ENCODE measurements at places on chromosomes 2 and 18.

GRCh38 chr2:241061275-241061674 lies 40.8 kb downstream of the MTERF4 start:
- no peak for DNase-seq

DNA sequence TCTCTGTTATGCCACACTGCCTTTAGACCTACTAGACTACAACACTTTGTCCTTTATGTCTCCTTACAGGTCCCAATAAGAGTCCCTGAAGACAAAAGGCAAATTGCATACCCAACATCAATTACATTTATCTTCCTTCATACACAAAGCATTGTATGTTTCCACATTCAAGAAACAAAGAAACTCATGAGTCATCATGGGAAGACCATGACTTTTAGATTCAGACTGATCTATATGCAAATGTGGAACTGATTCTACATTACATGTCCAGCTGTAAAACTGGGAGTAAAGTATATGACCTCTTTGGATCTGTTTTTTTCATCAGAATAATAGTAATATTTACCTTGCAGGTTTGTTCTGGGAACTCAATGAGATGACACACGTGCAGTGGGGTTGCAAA lies 25.2 kb upstream of the HNMT start:
- DNase-seq: no peak

- no peak for DNase-seq
Observed at GRCh38 chr2:47389692-47390091, 13.3 kb upstream of the MSH2 start.

- no peak for DNase-seq
Observed at GRCh38 chr18:35624146-35624545, 42.6 kb downstream of the GALNT1 start.

DNA sequence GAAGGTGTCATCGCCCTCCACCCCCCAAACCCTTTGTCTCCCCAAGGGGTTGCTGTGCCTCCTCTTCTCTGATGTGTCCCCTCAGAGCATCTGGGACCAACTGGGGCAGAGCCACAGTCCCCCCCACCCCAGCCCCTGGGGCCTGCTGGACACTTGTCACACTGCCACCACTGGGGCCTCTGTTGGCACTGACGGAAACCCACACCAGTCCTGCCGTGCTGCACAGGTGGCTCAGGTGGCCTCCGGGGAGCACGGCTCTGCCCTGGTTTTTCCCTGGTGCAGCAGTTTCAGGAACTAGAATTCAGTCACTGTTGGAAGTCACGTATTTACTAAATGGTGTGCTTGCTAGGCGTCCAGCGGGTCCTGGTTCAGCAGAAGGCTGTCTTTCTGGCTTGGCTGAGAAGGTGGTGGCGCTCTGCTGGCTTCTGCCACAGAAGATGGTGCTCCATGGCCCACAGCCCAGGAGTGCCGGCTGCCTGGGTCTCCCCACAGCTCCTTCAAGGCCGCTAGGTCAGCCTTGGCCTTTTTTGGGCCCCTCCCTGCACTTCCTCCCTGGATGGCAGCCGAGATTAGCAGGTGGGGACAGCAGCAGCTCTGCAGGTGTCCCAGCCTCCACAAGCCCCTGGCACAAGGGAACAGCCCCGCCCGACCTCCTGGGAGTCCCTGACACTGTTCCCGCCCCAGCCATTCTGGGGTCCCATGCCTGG lies 18.6 kb upstream of the KLHL30 start:
- DNase-seq: no peak

GRCh38 chr2:74740395-74740740 lies 86.3 kb downstream of the SEMA4F start:
- DNase-seq: no peak

- DNase-seq: no peak
Observed at GRCh38 chr2:181458871-181459270, 1.7 kb downstream of the ITGA4 start.

DNA sequence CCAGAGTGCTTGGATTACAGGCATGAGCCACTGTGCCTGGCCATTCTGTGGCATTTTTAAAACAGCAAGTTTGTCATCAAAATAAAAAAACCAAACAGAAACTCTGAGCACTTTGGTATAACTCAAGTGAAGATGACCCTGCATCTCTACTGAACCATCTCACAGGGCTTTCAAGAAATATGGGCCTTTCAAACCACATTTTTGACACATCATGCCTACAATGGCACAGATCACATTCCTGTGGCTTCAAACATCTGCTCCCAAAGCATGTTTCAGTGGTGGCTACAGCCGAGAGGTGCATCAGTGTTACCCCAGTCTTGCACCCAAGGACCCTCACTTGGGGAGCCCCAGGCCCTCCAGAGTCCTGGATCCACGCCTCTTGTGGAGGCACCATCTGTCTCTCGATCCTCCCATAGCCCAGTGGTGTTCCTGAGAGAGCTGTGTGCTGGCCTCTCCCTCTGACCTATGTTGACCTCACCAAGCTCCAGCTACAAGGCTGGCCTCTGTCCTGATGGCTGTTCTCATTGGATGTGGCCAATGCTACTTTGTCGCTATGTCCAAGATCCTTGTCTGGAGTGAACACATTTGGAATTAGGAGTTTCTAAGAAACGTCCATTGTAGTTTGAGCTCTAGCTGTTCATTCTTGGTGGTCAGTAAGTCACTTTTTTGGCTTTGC lies 55.2 kb upstream of the RALBP1 start:
- DNase-seq: no peak

DNA sequence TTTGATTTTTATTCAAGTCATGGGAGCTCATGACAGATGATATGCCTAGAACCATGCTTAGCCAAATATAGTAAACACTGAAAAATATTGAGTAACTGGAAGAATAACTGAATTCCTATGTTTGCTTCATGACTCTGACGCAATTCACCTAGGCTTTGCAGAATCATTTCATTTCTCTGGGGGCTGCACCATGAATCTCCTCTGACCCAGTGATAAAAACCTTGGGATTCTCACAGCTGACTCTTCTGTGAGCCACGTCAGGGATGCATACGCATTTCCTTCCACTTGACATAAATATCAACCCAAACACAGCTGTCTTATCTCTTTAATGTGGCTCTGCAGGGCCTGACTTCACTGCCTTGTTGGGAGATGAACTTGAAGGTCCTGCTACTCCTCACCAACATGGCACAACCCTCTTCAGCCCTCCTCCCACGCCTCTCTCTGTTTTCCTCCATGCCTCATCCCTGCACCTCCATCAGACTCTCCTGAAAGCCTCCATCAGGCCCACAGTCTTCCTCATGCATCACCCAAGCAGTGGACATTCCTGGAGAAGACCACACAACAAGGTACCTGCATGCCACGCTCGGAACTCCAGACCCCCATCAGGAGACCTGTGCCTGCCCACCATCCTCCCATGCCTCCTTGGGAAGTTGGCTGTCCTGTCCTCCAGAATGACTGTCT lies 29.8 kb downstream of the COL6A3 start:
- DNase-seq: no peak

GRCh38 chr2:225140723-225141122 lies 98.5 kb upstream of the DOCK10 start:
- no peak for DNase-seq

GRCh38 chr2:203621981-203622515 lies 84.4 kb upstream of the CD28 start:
- DNase-seq: no peak

DNA sequence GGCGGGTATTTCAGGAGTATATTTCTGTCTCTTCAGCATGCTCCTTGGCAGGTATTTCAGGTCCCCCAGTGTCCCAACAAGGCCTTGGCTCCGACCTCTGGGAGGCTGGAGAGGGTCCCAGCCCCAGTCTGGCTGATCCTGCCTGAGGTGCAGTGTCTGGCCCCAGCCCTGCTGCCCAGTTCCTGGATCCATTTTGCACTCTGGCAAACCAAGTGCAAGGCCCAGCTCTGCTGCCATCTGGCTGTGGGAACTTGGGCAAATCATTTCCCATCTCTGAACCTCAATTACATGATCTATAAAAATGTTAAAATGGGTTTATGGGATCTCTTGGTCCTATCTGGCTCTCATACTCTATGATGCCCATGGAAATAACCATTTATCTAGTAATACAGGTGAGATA lies 63.6 kb downstream of the ZBTB7C start:
- DNase-seq: no peak

GRCh38 chr18:8504880-8505435 lies 104.3 kb upstream of the RAB12 start:
- no peak for DNase-seq

- no peak for DNase-seq
Observed at GRCh38 chr2:10428924-10429323, 19.2 kb downstream of the ODC1 start.

DNA sequence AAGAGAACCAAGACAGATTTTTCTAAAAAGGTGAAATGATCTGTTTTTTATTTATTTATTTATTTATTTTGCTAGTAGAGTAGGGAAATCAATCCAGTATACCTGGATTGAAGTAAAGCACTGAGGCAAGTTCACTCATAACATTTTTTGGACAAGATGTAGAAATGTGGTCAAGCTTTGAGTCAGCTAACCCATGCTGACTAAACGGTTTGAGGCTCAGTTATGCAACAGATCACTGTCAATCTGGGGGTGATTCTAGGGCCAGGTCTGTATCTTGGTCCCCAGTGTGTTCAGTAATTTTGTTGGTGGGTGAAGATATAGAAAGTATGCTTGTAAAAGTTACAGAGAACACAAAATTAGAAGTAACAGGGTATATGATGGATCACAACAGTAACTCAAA lies 60.2 kb downstream of the RMDN2 start:
- no peak for DNase-seq

DNA sequence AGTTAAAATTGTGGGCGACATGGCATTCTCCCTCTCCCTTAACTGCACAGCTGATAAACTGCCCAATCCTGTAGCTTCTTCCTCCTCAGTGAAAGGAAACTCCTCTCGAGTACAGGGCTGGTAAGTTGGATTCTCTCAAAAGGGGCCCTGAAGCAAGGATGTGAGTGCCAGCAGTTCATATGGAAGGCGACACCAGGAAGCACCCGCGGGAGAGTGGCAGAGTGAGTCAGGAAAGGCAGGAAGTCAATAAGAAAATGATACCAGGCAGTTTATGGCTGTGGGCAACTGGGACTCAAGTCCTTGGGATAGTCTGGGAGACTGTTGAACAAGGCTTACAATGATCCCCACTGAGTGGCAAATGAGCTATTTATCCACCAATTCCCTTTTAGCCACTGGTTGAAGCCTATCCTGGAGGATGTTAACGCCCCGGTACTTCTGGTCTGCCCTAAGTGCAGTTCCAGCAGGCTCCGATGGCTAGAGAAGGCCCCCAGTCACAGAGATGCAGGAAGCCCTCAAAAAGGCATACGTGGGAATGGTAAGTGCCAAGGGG lies 34.8 kb downstream of the ABHD3 start:
- no peak for DNase-seq

- DNase-seq: no peak
Observed at GRCh38 chr18:28905509-28905908, 728.6 kb upstream of the CDH2 start.

GRCh38 chr2:234420408-234420807 lies 76.5 kb downstream of the ARL4C start:
- no peak for DNase-seq

DNA sequence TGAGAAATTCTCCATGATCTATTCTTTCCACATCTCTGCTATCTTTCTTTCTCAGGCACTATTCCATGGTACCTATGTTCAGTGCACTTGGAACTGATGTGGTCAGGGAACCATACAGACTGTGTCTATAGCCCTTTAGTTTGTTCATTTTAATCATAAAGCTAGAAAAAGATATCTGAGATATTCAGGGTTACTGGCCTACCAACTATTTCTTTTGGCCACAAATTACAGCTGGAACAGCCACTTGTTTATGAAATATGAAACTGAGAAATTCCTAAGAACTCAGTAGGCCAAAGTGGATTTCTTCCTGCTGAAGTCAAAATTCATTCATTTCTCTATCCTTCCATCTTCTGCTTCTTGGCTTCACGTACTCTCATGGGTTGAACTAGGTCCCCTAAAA lies 22.8 kb upstream of the LYPD1 start:
- no peak for DNase-seq

DNA sequence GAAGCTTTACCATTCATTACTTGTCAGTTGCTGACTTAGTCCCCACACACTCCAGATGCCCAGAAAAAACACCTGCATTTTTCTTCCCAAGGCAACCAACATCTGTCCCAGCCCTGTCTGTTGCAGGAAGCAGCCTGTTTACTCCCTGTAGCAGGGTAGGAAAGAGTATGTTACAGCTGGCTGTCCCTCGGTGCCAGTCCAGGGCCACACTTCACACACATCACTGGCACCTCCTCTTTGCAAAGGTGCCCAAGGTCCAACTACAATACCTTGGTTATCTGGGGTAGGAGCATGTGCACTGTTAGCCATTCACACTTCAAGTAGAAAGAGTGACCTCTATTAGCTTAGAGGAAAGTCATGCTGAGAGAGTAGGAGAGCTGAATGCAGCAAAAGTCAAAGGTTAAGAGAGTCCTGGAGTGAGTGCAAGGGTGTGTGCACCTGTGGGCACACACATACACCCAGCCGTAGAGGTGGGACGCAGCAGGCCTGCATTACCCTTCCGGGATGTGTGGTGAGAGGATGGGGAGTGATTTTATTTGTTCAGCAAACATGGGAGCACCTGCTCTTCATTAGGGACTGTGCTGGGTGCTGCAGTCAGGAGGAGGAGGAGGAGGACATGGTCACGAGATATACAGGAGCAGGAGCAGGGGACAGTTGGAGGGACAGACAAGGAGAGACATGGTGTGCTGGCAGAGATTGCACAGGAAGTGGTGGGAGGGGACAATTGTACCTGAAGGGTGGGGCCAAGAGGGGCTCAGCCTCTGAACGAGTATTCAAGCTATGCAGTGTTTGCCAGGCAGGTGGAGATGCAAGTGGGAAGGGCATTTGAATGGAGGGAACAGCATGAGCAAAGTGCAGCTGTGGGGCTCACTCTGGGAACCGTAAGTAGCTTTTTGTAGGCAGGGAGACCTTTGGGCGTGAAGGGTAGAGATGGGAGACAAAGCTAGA lies 69.8 kb downstream of the TSN start:
- DNase-seq: no peak

DNA sequence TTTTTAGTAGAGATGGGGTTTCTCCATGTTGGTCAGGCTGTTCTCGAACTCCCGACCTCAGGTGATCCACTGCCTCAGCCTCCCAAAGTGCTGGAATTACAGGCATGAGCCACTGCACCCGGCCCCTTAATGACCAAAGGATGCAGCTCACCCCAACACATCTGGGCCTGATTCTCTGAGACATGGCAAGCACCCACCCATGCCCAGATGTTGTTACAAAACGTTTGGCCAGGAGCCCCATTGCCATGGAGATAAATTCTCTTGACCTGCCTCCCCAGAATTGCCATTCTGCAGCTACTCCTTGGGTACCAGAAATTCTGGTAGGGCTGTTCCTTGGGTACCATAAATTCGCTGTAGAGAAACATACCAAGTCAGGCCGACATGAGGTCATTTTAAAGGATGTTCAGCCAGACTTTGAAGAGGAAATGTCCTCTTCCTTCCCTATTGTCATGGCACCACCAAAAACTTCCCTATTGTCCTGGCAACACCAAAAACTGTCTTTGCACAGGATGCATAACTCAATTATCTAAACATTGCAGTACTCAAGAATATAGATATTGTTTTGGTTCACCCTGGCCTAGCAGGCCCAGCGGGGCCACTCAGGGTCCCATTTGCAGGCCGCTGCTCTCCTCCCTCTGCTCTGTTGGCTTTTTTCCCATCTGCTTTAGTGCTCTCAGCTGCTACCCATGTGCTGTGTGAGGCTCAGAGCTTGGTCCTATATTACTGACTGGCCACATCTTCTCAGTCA lies 160.9 kb upstream of the TTC39C start:
- DNase-seq: no peak

- DNase-seq: no peak
Observed at GRCh38 chr2:66805016-66805865, 370.3 kb downstream of the MEIS1 start.

All from NCI-H1436 treated with DMSO at 0.1 percent for 48 hours (cell line).